ENCODE measurements at places on chromosomes 5 and 9.

- no peak for DNase-seq
These were observed 2.6 kb upstream of the SMC5 start for GRCh38 chr9:70256123-70256551.

- DNase-seq, result no peak
These were observed 2.3 kb upstream of the FUT7 start for GRCh38 chr9:137034039-137034708.

GRCh38 chr5:86894056-86894455 lies 276.3 kb downstream of the COX7C start:
- DNase-seq, result no peak

GRCh38 chr5:95701074-95701473 lies 18.3 kb upstream of the SPATA9 start:
- no peak for DNase-seq

- DNase-seq, result no peak
These were observed 185.8 kb downstream of the PCSK1 start for GRCh38 chr5:96247097-96247701.

- DNase-seq, result no peak
These were observed 75.5 kb downstream of the SGCD start for GRCh38 chr5:156402387-156402921.
